ENCODE measurements at places on chromosomes 2 and 18.

DNA sequence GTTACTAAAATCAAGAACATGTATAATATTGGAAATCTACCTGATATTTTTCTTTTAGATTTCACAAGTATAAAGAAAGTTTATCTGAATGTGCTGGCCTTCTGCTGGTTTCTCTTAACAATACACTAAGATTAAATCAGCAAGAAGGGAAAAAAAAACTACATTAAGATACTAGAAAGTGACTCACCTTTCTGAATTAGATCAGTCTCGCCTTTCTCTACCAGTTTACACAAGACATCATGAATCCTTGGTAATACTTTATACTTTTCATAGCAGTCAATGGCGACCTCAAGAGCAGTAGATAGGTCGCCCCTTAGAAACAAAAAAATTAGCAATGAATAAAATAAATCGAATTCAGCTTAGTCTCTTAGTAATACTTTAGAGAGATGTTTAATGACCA is 61.2 kb downstream of the LRPPRC start:
- DNase-seq: no peak

DNA sequence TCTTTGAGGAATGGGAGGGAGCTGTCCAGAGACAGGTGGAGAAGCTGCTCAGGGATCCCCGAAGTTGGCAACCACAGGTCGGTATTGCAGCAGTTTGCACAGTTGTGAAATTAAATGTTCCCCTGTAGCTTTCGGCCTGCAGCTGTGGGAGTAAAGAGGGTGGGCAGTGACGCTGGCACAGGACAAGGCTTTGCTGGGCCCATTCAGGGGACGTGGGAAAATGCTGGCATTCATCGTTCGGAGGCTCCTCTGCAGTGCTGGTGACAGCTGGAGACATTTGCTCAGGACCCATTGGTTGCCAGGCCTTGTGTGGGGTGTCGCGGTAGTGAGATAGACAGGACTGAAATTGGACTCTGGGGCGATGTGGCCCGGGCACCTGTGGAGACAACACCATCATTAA is 173.7 kb downstream of the MYCN start:
- no peak for DNase-seq

DNA sequence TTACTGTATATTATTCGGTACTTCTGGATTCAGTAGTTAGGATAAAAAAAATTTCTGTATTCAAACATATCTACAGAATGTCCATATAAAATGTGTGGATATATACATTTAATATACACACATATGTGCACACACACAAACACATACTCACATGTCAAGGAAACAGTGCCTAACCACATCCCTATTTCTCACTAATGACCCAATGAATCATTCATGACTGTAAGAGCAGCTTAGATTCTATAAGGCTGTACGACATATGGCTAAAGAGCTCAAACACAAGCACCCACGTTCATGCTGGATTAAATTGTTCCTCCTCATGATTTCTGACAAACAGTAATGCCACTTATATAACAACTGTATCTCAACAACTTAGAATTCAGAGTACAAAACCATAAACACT is 457.3 kb downstream of the ADCYAP1 start:
- no peak for DNase-seq

DNA sequence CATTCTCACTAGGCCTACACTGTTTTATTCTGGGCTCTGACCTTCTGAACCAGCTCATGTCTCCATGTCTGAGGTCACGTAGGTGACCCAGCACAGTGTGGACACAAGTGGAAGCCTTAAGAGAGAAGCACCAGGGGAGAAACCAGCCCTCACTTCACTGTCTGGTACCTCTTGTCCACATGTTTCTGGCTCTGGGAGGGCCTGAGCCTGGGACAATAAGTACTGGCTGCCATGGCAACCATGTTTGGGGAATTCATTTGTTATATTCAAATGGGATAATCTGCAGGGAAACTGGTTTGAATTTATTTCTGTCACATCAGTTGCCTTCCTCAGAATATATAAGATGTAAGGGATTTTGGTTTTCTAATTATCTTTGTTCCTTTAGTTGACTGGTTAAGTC is 23.3 kb downstream of the MYO3B start:
- no peak for DNase-seq

- no peak for DNase-seq
These were observed 320.6 kb upstream of the TFPI start for GRCh38 chr2:187874786-187875185.

- DNase-seq: no peak
These were observed 1.8 kb downstream of the SLC4A10 start for GRCh38 chr2:161625996-161626395.

- no peak for DNase-seq
These were observed 1.4 kb upstream of the ACMSD start for GRCh38 chr2:134836986-134837385.

- no peak for DNase-seq
These were observed 84.6 kb downstream of the SMAD7 start for GRCh38 chr18:48866028-48866733.

- no peak for DNase-seq
These were observed 53.7 kb downstream of the EPHA4 start for GRCh38 chr2:221518201-221518934.

DNA sequence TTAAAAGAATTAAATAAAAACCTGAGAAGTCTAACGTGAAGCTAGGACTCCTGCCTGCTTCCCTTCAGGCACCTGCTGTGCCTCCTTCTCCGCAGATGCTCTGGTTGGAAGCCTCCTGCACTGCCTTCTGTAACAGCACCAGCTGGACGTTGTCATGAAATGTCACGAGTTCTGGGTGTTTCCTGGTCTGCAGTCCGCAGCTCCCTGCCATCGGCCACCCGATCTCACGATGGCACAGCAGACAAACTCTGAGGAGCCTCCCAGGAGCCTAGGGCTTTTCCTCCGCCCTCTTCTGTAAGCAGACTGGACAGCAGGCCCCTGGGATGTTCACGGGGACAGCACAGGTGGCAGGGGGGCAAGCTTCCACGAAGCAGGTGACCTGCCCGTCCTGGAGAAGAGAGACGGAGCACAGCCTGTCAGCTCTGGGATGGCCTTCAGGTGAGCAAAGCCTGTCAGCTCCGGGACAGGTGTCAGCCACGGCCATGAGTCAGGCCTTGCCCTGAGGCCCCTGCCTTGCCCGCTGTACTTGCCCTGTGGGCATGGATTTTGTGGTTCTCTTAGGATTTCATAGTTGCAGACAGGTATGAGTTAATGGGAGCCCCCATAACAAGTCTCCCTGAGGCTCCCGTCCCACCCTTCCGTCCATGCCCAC is 110.3 kb downstream of the PXDN start:
- no peak for DNase-seq

GRCh38 chr18:62346333-62347088 is 21.4 kb downstream of the TNFRSF11A start:
- DNase-seq: no peak

DNA sequence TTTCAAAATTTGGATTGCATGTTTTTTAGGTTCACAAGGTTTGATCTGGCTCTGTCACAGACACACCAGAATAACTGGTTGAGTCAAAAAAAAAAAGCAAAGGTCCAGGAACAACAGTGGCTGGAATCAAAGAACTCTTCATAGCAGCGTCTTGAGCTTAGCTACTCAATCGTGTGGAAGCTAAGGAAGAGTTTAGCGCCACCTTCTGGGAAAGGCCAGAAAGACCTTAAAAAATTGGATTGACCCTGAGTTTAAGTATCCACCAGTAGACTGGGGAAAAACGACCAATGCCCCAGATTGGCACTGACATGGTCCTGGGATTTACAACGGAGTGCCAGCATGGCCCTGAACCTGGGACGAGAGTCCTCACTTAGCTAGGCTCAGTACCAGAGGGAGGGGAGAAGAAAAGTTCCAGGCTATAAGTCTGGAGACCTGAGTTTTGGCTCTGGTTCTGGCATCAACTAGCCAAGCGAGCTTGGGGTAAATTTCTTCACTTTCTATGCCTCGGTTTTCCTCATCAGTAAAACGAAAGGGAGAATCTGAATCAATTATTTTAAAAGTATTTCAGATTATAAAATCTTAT is 71.1 kb upstream of the TFCP2L1 start:
- DNase-seq: no peak

DNA sequence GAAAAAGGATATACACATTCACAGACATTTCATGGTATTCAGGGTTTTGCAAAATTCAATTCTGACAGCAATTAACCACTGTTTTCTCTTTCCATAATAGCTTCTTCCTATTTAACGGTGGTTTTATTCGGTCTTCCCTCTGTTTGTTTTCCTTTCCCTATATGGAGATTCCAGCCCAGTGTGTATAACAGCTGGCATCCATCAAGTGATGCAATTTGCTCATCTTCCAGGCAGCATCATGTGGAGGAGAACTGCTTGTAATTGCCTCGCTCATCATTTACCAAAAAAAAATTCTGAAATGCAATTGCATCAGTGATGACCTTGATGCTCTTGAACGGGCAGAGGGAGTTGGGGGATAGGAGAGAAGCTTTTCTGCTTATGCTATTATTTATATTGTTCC is 165.9 kb upstream of the PGAP1 start:
- no peak for DNase-seq

GRCh38 chr2:7458066-7458465 is 540.9 kb downstream of the RNF144A start:
- DNase-seq: no peak

DNA sequence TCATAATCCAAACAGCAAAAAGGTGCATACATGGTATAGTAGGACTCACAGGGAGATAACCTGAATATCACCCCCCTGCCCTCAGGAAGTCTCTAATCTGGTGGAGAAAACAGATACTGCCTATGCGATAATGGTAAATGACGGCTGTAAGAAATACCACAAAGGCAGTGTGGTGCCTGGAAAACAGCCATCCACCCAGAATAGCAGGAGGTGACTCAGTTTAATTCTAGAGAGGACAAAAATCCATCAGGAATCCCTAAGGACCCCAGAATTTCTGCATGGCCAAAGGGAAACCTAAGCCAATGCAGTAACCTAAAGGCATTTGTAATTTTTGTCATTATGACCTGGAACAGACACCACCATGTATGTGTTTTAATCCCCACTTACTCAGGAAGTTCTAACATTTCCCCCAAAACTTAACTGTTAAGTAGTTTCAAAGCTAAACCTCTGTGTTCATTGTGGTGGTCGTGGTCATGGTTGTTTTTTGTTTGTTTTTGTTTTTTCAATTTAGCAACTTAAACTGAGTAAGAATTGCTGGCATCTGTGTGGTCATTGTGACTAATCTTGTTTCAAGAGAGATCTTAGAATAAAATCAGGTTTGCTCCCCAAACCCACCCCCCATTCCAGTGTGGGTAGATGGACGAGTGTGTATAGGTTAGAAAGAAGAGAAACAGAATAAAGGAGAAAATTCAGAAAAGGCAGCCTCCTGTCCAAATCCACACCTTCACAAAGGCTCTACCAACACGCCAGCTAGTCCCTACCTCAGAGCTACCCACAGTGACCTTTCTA is 121.5 kb upstream of the CDCA7 start:
- no peak for DNase-seq

DNA sequence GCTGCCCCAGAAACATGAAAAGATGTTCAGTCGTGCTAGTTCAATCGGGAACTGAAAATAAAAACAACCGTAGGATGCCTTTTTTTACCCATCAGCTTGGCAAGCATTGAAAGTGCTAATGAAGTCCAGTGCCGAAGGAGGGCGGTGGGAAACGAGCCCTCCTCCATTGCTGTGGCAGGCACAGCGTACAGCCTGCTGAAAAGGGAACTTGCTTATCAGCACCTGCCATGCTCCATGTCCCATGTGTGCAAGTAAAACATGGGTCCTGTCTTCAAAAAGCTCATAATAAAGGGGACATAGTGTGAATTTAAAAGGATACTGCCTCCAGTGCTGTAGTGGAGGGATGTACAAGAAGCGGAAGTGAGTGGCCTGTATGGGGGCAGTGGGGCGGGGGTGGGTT is 82.4 kb downstream of the ARMC9 start:
- DNase-seq: no peak

DNA sequence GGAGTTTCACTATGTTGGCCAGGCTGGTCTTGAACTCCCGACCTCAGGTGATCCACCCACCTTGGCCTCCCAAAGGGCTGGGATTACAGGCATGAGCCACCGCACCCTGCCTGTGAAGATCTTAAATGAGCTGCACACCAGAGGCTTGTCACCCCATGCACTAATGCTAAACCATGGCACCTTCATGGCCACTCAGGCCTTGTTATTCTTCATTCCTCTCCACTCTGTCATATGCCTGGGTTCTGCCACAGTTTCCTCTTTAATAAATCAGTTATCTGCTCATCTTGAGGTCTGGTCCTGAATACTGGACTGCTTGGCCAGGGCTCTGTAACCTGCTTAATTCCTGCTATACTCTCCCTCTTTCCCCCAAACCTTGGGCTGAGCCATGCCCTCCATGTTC is 303.9 kb upstream of the FBXO11 start:
- no peak for DNase-seq

- no peak for DNase-seq
These were observed 127.1 kb downstream of the GREB1L start for GRCh38 chr18:21369146-21369545.

GRCh38 chr18:76499637-76500340 is 4.7 kb upstream of the ZNF516 start:
- DNase-seq: no peak

Data from stimulated activated CD4-positive, alpha-beta T cell treated with anti-CD3 and anti-CD28 coated beads, Interleukin-1b, Interleukin-23, amount 100 ng/mL, for 24 hours (primary cell).